ENCODE measurements at places on chromosomes 11 and 22.

GRCh38 chr11:95353706-95354105 is 122.7 kb upstream of the SESN3 start:
- no peak for DNase-seq

DNA sequence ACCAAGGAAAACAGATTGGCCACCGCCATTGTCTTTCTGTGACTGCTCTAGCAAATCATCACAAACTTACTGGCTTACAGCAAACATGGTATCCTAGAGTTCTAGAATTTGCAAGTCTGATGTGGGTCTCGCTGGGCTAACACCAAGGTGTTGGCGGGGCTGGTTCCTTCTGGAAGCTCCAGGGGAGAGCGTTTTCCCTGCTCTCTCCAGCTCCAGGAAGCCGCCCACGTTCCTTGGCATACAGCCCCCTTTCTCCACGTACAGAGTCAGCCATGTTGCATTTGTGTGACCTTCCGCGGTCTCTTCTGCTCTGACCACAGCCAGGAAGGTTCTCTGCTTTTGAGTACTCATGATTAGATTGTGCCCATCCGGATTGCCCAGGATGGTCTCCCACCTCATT is 27.5 kb downstream of the TBC1D22A start:
- DNase-seq: no peak

- DNase-seq: no peak
Observed at GRCh38 chr11:119340335-119341221, at the start of gene C1QTNF5. C1QTNF5 (minus strand) TSS chr11:119340883; CDS start chr11:119340397, 486 bp downstream.

DNA sequence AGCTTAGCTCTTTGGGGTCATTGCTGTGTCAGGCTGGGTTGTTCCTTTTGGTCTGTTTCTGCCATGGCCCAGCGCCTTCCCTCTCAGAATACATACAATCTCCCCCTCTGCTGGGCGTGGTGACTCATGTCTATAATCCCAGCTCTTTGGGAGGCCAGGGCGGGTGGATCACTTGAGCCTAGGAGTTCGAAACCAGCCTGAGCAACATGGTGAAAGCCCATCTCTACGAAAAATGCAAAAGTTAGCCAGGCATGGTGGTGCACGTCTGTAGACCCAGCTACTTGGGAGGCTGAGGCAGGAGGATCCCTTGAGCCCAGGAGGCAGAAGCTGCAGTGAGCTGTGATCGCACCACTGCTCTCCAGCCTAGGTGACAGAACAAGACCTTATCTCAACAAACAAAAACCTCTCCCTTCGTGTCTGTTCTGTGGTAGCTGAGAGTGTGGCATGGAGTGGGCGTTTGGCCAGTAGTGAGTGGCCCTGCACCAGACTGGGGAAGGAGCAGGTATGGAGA is 46.7 kb upstream of the RAB1B start:
- DNase-seq: no peak

- no peak for DNase-seq
Observed at GRCh38 chr11:127620671-127621070, 620.1 kb upstream of the KIRREL3 start.

GRCh38 chr11:62372871-62373270 is 35.6 kb downstream of the ASRGL1 start:
- no peak for DNase-seq

- no peak for DNase-seq
Observed at GRCh38 chr11:39078465-39078864, 2381.0 kb downstream of the LRRC4C start.

DNA sequence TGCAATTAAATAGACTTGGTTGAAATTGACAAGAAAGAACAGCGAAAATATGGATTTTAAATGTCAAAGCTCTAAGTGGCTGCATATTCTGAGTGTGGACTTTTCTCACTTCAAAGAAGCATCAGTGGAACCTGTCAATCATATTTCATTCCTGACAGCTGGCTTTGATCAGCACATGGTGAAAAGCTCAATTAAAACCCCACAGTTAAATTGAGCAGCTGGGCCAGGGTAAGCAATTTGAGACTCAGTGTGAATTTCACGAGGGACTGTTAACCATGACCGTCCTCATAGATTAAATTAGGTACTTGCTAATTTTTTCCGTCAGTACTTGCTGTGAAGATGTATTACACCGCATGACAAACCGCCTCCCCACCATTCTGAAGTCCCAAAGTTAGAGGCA is 11.0 kb upstream of the OR10D3 start:
- no peak for DNase-seq

- no peak for DNase-seq
Observed at GRCh38 chr11:297051-297585, 2.2 kb downstream of the IFITM5 start.

DNA sequence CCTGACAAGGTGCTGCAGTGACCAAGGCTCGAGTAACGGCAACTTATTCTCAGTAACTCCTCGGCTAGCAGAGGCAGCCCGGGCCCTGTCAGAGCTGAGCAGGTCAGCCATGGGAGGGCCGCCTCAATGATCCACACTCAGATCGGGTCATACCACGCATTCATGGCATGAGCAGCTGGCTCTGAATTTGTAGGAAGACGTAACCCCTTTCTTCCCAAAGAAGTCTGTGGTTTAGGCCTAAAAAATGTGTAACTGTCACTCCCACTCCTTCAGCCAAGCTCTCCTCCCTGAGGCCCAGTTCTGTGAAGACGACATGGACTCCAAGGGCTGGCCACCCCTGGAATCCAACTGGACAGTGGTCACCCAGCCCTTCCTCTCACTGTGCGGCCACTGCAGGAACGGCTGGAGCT is 30.0 kb downstream of the PPP2R1B start:
- DNase-seq: no peak

DNA sequence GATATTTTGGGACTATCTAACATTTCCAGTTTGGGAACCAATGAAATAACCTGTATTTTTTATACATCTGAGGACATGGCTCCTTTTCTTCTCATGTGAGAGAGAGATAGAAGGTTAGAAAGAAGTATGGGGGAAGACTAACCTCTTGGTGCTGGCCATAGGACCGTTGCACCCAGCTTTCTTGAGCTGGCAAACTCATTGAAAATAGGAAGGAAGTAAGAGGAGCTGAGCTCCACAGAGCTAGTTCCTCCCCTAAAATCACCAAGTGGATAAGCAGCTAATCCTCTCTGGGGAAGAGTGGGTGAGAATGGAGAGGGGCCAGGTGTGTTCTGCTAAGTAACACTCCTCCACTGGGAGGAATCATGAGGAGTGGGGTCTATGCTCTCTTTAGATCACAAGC is 387.4 kb upstream of the CADM1 start:
- no peak for DNase-seq

GRCh38 chr22:20963201-20964052 is 3.6 kb upstream of the AIFM3 start:
- DNase-seq: no peak

GRCh38 chr11:65113361-65113756 is 1.7 kb downstream of the TM7SF2 start:
- DNase-seq: no peak

GRCh38 chr11:105699203-105699602 is 89.3 kb downstream of the GRIA4 start:
- DNase-seq: no peak

DNA sequence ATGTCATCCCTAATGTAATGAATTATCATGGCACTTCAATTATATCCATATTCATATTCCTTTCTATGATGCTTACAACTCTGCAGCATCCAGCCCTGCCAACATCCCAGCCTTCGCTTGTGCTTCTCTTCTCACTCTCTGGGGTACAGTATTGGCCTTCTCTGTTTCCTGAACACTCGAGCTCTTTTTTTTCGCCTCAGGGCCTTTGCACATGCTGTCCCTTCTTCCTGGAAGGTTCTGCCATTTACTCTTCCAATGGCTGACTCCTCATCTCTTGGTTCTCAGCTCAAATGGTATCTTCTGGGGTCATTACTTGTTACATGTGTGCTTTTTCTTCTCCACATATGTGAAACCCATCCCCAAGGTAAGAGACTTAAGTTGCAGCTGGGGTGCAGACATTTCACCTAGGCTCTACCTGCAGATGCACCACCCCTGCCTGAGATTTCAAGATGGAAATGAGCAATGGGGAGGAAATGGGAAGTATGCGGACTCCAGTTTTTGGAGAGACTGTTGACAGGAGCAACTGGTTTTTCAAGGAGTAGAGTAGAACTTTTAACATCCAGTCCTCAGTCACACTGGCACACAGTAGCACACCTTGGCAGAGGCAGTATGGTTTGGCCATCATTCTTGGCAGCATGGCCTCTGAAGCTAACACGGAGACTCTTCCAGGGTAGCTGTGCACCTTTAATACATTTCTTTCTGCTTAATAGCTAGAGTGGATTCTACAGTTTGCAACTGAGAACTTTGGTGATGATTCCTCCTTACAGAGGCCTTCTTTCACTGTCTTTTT is 42.4 kb upstream of the DMC1 start:
- no peak for DNase-seq

GRCh38 chr11:100188137-100188783 is 498.8 kb upstream of the ARHGAP42 start:
- no peak for DNase-seq

- no peak for DNase-seq
Observed at GRCh38 chr11:107501713-107502112, 44.1 kb upstream of the CWF19L2 start.

DNA sequence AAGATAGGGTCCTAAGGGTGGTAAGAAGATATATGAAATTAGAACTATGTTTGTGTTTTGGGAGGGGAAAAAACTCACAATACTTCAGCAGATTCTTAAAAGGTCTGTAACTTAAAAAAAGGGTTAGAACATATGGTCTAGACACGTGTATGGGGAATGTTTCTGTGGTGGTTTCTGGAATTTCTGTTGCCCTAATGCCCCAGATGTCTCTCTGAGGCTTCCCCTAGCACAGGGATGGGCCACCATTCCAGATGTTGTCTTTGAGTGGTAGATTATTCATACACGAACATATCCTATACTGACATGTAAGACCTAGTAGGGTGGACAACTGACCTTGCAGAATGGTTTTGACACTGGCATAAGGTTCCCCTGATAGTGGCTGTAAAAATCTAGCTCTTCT is 26.2 kb downstream of the EHF start:
- no peak for DNase-seq

DNA sequence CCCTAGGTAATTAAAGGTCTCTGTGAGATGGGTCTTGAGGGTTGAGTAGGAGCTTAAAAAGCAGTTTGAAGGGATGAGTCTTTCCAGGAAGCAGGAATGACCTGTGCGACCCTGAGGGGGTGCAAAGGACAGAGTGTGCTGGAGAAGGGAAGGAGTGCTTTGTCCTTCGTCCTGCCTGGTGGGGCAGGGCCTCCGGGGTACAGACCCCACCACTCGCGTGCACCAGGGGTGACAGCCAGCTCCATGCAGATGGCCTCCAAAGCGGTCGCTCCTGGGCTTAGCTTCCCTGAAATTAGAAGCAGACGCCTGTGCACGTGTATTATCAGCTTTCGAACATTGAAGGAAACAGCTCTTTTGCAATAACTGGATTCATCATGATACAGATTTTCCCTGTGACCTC is 959.8 kb downstream of the BRD1 start:
- DNase-seq: no peak

- DNase-seq: no peak
Observed at GRCh38 chr22:48797731-48798130, 1029.9 kb downstream of the BRD1 start.

DNA sequence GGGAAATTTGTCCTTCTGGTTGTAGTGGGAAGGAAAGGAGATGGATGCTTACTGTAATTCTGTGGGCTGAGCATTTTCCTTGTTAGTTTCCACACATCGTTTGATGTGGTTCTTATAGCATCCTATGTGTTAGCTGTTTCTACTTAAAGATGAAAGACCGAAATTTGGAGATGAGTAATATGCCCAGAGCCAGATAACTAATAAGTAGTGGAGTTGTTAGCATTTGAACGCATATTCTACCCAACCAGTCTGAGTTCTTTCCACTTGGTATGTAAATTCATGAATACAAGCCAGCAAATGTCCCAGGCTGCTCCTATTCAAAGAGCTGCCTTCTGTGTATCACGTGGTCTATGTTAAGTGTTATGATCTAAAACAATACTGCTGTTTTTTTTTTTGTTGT is 14.6 kb downstream of the SPECC1L start:
- DNase-seq: no peak

DNA sequence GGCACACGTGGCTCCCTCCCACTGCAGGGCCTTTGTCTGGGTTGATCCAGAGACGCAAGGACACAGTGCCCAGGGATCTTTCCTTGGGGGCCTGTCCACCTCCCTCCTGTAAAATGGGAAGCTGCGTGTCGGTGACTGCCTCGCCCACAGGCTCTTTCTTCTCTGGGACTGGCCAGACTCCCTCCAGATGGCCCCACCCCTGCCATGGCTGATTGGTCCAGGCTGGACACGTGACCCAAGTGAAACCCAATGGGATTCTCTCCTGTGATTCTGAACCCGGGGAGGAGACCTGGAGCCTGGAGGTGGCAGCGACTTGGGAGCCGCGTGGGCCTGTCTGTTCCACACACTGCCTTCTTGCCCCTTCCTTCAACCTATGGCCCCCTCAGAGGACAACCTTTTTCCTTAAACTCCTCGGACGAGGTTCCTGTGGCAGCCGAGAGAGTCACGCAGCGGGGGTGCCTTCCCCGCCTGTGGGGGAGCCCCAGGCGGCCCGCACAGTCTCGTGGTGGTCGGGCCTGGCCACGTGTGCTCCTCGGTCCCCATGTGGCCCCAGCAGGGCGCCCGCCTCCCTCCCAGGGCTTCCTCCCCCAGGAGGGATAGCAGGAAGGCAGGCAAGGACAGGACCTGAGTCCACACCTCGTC is 12.4 kb upstream of the MPPED1 start:
- DNase-seq: no peak

GRCh38 chr22:30878516-30879414 is 89.8 kb downstream of the MORC2 start:
- no peak for DNase-seq

- DNase-seq: peak; percentile 78
Observed at GRCh38 chr11:3022982-3023381, 30.9 kb upstream of the NAP1L4 start.

DNA sequence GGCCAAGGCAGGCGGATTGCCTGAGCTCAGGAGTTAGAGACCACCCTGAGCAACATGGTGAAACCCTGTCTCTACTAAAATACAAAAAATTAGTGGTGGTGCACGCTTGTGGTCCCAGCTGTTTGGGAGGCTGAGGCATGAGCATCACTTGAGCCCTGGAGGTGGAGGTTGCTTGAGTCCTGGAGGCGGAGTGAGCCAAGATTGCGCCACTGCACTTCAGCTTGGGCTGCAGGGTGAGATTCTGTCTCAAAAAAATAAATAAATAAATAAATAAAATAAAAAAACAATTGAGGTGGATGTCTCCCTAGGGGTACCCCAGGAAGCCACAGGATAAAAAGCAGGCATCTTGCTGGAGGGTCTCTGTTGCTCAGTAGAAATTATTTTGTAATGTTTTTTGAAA is 14.1 kb downstream of the PTPRJ start:
- DNase-seq: no peak

- no peak for DNase-seq
Observed at GRCh38 chr22:46003271-46004091, 26.5 kb upstream of the WNT7B start.
